ENCODE measurements at places on chromosomes 11 and 22.
A peak's percentile ranks its signal among the peaks of the same experiment; 100 is the strongest.

DNA sequence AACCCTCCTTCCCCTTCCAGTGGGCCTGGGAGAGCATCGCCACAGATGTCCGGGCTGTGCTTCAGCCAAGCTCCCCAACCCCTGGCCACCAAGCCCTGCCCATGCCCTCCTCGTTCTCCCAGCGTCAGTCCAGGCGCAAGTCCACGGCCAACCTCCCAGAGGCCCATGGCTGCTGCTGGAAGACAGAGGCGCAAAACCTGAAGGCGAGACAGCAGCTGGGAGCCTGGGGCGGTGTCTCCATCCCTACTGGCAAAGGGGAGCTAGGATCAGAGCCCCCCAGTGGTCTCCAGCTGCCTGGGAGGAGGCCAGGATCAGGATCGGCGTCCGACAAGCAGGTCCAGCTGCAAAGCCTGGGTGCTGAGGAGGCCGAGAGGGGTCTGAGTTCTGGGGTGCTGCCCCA, 1.9 kb downstream of the TSGA10IP start:
- DNase-seq = no peak

GRCh38 chr11:487571-488021, 19.4 kb downstream of the RNH1 start:
- no peak for DNase-seq

GRCh38 chr11:12007769-12008737, at the start of gene DKK3:
TSS of gene DKK3 (minus strand) at chr11:12008626. CDS start at chr11:12008582, 44 bp downstream.
- no peak for DNase-seq

GRCh38 chr11:35305670-35306382, 113.5 kb downstream of the SLC1A2 start:
- peak; percentile 67 for DNase-seq

GRCh38 chr11:121489823-121490222, 37.1 kb upstream of the SORL1-AS1 start:
- no peak for DNase-seq

GRCh38 chr11:17579451-17579850, 32.4 kb downstream of the OTOG start:
- DNase-seq = no peak

DNA sequence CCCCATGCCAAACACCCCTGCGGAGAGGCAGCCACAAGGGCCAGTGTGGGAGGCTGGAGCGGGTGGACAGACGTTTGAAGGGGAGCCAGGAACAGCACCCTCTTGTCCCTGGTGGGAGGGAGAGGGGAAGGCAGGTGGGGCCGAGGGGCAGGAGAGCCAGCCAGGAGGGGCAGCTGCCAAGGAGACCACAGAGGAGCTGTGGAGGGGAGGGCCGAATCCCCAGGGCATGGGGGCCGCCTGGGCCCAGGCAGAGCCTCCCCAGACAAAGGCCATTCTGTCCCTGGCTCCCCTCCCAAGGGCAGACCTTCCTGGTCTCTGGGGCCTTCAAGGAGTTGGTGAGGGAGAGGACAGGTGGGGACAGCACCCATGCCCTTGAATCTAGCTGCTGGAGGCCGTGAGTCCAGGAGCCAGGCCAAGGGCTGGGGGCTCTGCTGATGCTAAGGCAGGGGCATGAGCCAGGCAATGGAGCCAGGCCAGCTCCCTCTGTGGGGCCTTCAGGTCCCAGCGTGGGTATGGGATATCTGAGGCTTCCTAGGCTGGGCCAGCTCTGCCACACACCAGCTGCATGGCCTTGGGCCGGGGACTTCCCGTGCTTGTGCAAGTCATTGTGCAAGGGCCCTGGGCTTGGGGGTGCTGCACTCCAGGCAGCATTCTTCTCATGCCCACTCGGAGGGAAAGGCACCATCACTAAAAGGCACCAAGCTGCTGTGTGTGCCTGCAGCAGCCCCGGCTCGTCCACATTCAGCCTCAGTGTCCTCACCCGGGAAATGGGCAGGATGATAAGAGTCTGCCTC, 11.4 kb downstream of the EMID1 start:
- DNase-seq = no peak

GRCh38 chr11:7348432-7349304, 97.0 kb downstream of the SYT9 start:
- DNase-seq = no peak

- DNase-seq = no peak
These were observed 96.0 kb downstream of the TRPC6 start for GRCh38 chr11:101487775-101488174.

- DNase-seq = no peak
These were observed 13.4 kb downstream of the CHEK1 start for GRCh38 chr11:125638315-125638714.

DNA sequence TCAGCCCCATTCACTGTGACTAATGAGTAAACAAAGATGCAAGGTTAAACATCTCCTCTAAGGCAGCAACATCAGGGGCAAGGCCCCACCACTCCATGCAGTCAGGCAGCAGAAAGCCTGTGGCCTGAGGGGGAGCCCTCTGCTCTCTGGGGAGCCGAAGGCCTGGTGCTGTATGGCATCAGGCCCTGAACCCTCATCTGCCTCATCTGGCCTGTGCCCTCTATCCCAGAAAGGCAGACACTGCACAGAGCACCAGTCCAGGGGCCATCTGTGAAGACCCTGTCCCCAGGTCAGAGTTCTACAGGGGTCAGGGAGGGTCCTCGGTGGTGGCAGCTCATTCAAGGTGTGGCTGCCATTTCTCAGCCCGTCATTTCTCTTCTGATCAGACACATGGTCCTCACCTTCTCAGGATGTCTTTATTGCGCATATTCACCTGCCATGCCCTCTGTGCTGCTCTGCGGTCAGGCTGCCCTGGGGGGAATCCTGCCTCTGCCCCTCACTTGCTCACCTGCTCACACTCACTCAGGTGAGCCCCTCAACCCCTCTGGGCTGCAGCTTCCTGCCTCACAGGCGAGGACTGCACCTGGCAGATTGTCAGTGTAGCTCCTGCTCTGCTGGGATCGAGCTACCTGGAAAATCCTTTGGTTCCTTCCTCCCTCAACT, 103.1 kb upstream of the PITPNB start:
- DNase-seq = no peak

DNA sequence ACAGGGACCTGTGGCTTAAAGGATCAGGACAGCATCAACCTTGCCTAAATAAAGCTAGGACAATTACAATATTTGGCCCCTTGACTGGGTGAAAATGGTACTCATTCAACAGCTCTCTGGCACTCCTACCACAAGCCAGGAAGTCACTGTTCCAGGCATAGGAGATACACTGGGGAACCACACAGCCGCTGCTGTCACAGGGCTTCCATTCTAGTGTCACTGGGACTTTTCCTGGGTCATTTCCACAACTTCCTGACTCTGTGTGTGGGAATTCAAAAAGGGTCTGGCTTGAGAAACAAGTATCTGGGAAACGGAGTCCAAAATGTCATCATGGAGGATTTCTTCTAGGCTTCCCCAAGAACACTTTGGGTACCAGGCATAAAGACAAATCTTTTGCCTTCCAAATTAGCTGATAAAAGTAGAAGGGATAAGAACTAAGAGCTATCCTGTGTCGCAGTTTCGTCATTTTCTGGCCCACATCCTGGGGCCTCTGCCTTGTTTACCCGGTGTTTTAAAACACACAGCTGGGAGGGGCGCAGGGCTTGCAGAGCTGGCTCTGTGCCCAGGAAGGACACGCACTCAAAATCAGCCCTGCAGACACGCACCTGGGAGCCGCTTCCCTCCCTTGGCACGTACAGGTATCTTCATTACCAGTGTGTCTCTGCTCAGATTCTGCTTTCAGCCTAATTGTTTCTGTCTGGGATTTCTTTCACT, 38.0 kb downstream of the TMEM45B start:
- peak; percentile 89 for DNase-seq

DNA sequence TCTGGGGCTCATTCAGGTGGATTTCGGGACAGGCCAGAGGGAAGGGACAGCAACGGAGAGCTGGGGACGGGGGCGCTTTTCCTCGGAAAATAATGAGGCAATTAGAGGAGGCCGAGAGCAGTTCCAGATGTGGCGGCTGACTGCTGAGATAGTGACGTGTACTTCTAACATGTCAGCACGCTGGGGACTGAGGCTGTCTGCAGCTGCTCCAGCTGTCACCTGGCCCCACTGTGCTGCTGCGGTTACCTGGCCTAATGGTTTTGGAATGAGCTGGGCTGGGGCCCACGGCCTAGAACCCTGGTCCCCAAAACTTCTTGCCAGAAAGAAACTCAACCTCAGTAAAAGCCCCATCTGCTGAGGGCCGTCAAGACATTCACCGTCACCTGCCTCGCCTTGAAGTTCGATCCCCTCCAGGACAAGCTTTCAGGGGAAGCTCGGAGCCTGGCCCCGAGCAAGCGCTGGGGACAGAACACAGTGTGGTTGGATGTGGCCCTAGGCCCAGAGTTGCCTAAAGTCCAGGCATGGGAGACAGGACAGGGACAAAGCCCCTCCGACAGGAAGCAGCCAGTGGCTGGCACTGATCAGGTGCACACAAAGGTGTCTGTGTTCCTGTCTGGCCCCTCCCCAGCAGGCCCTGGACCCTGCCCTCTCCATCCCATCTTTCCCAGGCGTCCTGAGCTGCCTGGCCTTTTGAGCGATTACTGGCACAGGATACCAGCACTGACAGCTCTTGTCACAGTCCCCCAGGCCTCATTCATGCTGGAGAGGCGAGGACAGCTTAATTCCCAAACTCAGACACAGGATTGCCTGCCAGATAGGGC, 22.1 kb downstream of the RPUSD4 start:
- DNase-seq = no peak

GRCh38 chr11:125117429-125117828, 6.0 kb upstream of the TMEM218 start:
- DNase-seq = no peak

DNA sequence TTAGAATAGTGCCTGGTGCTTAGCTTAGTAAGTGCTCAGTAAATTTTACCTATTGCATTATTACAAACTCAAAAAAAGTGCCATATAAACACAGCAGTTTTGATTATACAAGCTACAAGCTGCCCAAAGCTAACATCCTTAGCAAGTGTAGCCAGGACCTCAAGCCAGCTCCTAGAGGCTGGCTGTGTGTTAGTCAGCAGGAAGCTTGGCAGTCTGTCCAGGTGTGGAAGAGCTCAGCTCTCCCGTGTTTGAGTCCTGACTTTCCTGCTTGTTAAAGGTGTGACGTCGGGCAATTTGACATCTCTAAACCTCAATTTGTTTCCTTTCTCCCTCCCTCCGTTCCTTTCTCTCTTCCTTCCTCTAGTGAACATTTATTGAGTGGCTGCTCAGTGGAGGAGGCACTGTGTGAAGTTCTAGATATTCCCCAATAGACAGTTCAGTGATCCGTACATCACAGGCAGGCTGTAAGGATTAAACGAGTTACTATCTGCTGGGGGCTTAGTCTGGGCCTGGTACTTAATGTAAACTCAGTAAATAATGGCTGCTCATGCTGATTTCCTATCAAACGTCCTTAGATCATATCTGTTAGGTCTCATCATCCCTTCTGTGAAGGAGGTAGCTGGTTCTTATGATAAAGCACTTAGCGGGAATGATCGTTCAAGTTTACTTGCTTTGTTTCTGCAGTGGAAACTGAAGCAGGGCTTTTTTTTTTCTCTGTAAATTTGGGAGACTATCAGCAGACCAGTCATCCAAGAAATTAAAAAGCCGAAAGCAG, 68.7 kb downstream of the PRR5L start:
- DNase-seq = no peak

DNA sequence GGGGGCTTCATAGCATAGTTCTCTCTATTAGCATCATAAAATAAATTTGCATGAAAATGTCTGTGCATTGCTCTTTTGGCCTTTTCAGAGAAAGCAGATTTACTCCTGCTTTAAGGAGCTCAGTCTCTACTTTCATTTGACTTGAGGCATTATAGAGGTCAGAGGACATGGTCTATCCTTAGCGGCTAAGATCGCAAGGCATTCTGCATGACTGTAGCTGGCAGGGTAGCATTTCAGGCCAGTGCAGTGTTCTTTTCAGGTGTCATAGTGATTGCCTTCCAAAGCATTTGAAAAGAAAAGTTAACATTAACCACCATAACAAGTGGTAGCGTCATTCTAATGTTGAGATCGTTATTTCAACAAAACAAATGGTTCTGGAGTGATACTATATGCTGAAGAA, 126.5 kb downstream of the NCAM1 start:
- no peak for DNase-seq

GRCh38 chr22:46233231-46233630, 16.9 kb downstream of the CDPF1 start:
- DNase-seq = no peak

GRCh38 chr11:116353589-116353988, 419.2 kb downstream of the BUD13 start:
- DNase-seq = no peak

GRCh38 chr11:7275133-7275532, 23.4 kb downstream of the SYT9 start:
- no peak for DNase-seq

GRCh38 chr22:41425660-41426365, 20.8 kb downstream of the TOB2 start:
- no peak for DNase-seq

DNA sequence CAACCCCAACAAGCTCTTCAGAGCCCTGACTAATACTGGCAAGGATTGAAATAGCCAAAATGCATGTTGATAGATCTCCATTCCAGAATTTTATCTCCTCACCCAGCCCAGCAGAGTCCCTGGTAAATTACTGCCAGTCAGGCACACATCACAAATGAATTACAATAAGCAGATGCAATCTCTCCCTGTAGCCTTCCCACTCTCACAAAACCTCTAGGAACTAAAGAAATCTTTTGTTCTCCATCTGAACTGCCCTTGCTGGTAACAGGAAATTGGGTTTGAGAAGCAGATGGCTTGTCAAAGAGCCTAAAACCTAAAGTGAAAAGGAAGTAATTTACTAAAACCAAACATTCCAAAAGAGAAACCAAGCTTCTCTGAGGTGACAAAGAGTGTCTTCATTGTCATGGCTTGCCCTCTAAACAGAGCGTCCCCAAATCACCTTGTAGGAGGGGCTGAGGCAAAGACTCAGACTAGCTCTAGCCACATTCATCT, 59.5 kb downstream of the FAM168A start:
- DNase-seq = no peak

- DNase-seq = no peak
These were observed 1.6 kb upstream of the MAP4K2 start for GRCh38 chr11:64804346-64805210.

GRCh38 chr22:38214302-38215056, 12.7 kb downstream of the MAFF start:
- DNase-seq = peak; percentile 51

DNA sequence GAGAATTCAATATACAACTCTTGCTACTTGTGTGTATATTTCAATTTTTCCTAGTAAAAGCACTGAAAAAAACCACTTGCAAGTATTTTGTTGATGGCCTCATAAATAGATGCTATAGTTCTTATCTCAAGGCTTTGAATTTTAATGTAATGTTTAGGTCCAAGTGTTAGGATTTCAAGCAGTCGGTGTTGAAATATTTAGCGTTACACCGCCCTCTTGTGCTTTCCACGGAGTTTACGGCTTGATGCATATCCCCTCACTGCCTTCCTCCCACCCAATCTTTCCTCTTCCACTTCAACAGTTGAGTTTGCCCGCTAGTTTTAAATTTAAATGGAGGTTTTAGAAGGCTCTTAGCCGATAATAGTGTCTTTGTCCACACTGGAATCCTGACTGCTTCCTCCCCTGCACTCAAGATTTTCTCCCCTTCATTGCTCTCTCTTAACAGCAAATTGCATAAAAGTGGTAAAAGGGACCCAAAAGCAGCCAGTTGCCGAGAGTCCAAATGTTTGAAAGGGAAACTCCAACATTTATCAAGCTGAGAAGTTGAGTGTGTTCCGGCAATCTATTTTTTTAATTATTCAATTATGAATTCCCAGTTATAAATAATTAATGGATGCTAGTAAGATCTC, 25.9 kb upstream of the HTATIP2 start:
- no peak for DNase-seq

- DNase-seq = no peak
These were observed 6.6 kb downstream of the RTL6 start for GRCh38 chr22:44491269-44492035.

All from CD4-positive, alpha-beta T cell (primary cell).